ENCODE measurements at places on chromosomes 1 and 21.

- DNase-seq = no peak
Observed at GRCh38 chr1:63635681-63636080, 42.5 kb downstream of the PGM1 start.

DNA sequence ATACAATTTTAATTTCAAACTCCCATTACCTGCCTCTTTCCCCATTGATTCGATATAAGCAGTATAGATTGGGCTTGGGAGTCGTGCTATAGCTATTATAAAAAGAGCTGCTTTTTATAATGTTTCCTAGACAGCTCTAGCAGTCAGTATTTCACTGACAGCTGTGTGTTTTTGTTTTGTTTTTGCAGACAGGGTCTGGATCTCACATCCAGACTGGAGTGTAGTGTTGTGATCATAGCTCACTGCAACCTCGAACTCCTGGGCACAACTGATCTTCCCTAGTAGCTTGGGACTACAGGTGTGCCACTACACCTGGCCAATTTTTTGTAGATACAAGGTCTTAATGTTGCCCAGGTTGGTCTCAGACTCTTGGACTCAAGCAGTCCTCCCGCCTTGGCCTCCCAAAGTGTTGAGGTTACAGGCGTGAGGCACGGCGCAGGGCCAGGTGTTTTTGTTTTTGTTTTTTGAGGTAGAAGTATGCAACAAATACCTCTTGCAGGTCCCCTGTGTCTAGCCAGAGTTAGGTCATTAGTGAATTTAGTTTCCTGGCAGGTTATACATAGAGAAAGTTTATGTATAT, 1.7 kb downstream of the NASP start:
- DNase-seq = no peak

- DNase-seq = no peak
Observed at GRCh38 chr1:49307457-49307856, 530.8 kb upstream of the BEND5 start.

GRCh38 chr21:16965424-16965823, 547.4 kb upstream of the CXADR start:
- no peak for DNase-seq

- no peak for DNase-seq
Observed at GRCh38 chr1:31665234-31665878, 20.7 kb upstream of the PEF1 start.

DNA sequence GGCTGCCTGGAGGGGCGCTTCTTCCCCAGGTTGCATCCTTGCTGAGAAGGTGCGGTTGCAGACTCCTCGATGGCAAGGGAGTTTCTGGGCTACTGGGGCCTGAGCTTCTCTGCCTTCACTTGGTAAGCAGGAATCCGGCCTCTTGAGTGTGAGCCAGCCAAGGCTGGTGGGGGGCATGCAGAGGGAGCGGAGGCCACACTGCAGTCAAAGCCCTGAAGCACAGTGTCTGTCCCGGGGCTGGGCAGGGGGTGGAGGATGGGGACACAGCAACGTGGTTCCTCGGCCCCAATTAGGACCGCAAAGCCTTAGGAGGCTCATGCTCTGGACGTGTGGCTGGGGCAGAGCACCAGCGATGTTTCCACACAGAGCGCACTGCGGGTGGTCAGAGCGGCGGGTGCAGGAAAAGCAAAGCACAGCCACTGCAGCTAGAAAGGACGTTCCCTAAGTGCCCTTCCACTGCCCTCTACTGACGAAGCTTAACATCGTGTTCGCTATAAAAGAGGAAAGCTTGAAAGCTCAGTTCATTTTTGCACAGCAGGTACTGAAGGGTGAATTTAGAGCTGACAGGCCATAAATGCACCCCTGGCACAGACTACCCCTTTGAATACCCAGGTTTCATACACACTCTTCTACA, 60.7 kb upstream of the COG2 start:
- DNase-seq = no peak

GRCh38 chr21:34535886-34536285, 23.9 kb upstream of the KCNE1 start:
- DNase-seq = no peak

GRCh38 chr1:178294654-178295053, 200.8 kb downstream of the RASAL2 start:
- DNase-seq = no peak

Measured in stimulated activated CD4-positive, alpha-beta T cell treated with anti-CD3 and anti-CD28 coated beads, Interleukin-1b, Interleukin-23, amount 100 ng/mL, for 1 hour (primary cell).